B cell (primary cell): ENCODE measurements at places on chromosomes 5 and 9. TPM values are rescaled to one million over a fixed set of nuclear protein-coding genes. Genes with fewer than 3 reads are reported as not detected.

The MARCOL gene
- total RNA-seq: not detected in 2 replicates

The PRR16 gene
- total RNA-seq: 0.27 TPM in 1 of 2 replicates, not detected in the other

The YIPF5 gene
- total RNA-seq: 24.0 and 24.3 TPM in 2 replicates

The PCDHGB1 gene
- 0.66 and 0.69 TPM in 2 replicates for total RNA-seq

DNA sequence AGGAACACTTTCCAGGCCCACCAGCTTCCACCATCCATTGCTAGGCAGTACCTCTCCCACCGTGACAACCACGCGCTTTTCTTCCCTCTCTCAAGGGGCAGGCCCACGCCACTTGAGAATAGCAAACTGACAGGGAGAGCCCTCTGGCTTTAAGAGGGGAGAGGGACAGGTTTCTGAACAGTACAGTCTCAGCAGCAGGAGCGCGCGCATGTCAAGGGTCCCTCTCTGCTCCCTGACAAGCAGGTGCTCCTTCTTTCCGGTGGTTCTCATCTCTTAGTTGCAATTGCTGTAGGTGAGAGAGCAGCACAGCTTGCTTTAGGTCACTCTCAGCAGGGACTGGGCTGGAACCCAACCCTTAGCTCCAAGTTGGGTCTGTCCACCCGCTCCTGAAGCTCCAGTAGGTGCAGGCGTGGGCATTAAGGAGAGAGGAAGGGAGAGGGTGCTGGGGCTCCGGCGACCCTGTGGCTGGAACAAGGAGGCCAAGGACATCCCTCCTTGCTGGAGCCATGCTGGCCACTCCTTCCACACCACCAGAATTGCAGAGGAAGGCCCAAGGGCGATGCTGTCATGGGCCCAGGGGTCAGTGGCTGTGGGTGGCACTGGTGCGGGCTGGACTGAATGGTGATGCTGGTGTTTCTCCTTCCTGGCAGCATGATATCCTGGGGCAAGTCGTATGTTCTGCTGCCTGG is 9.0 kb upstream of the PHF2 start:
- H3K4me1 ChIP-seq: peaks cover 21% of the 10 kb centered on the region
- peaks cover 16% of the 10 kb centered on the region for H3K36me3 ChIP-seq
- H3K27me3 ChIP-seq: no peaks in the 10 kb centered on the region
- H3K4me3 ChIP-seq: peak overlapping the region; percentile 74
- no peak for DNase-seq

- peaks cover 27% of the 10 kb centered on the region for H3K4me1 ChIP-seq
- DNase-seq: peak; percentile 75
- H3K27ac ChIP-seq: no peak overlapping the region
- H3K4me3 ChIP-seq: no peak overlapping the region
- no peaks in the 10 kb centered on the region for H3K27me3 ChIP-seq
Observed at GRCh38 chr5:178069909-178070308, 43.4 kb upstream of the N4BP3 start.

DNA sequence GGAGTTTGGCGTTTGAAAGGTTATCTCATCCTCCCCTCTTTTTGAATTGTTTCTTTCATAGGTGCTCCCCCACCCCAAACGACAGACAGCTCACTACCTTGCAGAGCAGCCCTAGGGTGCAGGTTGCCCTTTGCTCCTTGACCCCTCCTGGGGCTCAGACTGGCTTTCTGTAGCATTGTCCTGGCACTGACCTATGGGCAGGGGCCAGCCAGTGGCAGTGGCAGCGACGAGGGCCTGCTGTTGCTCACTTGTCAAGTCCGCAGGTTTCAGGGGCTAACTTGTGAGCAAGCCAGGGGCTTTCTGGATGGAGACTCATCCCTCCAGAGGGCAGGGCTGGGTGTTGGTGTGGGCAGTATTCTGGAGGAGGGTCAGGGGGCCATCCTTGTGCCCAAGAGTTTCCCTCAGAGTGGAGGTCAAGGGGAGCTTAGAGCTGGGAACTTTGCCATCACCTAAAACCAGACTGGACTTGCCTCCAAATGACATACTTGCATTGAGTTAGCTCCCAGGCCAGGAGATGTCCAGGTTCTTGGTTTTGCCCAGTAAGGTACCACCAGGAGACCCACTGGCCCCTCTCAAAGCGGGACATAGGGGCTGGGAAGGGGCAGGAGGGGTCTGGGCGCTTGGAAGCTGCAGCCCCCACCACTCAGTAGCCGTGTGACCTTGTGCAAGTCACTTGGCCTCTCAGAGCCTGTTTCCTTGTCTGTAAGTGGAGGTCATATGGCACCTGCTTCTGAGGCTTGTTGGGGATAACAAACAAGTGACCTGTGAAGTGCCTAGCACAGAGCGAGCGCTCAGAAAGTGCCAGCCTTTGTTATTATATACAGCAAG is 53.5 kb upstream of the CDKN2AIPNL start:
- peaks cover 36% of the 10 kb centered on the region for H3K4me1 ChIP-seq
- no peaks in the 10 kb centered on the region for H3K27me3 ChIP-seq
- no peak overlapping the region for H3K27ac ChIP-seq
- H3K36me3 ChIP-seq: no peaks in the 10 kb centered on the region
- H3K4me3 ChIP-seq: peak overlapping the region; percentile 58
- no peak for DNase-seq

GRCh38 chr5:68478301-68479095 is 262.9 kb downstream of the PIK3R1 start:
- H3K4me3 ChIP-seq: no peak overlapping the region
- H3K27ac ChIP-seq: no peak overlapping the region
- no peak for DNase-seq

DNA sequence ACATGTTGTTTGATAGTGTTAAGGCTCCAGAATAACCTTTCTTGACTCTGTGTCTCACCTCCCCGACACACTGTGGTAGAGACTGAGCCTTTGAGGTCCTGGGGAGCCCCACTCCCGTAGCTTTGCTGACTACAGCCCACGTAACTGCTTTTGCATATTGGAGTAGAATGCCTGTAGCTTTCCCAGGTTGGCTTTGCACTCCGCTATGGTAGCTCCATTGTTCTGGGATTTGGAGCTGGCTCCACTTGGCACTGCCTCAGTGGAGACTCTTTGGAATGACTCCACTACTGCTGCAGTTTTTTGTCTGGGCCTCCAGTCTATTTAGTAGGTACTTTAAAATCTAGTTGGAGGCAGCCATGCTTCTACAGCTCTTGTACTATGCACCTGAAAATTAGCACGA is 56.2 kb upstream of the ANXA1 start:
- DNase-seq: no peak
- H3K27me3 ChIP-seq: no peaks in the 10 kb centered on the region
- H3K36me3 ChIP-seq: no peaks in the 10 kb centered on the region
- no peak overlapping the region for H3K4me3 ChIP-seq
- no peak overlapping the region for H3K27ac ChIP-seq

- no peak overlapping the region for H3K27ac ChIP-seq
- no peak overlapping the region for H3K4me3 ChIP-seq
- H3K4me1 ChIP-seq: no peaks in the 10 kb centered on the region
- DNase-seq: no peak
- no peaks in the 10 kb centered on the region for H3K36me3 ChIP-seq
Observed at GRCh38 chr5:153460421-153460820, 30.0 kb upstream of the GRIA1 start.

- no peaks in the 10 kb centered on the region for H3K36me3 ChIP-seq
- no peak overlapping the region for H3K4me3 ChIP-seq
- peaks cover 10% of the 10 kb centered on the region for H3K4me1 ChIP-seq
- H3K27ac ChIP-seq: no peak overlapping the region
- DNase-seq: no peak
Observed at GRCh38 chr5:170360709-170361108, 28.5 kb downstream of the KCNMB1 start.

DNA sequence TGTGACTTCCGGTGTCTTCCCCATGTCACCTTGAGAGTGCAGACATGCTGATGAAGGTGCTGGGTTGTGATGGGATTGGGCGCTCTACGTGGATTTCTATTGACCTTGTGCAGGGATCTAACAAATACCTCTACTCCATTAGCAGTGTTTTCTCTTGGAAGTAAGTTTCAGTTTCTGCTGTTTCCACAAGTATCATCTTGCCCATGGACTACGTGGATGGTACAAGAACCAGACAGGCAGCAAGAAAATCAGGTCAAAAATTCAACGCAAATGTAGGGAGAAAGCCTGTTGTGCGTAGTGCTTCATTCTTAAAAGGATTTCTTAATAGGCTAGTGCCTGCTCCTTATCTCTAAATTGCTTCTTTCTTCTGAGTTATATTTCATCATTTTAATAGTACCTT is 60.8 kb downstream of the AOPEP start:
- no peak overlapping the region for H3K27ac ChIP-seq
- no peaks in the 10 kb centered on the region for H3K27me3 ChIP-seq
- DNase-seq: no peak
- no peaks in the 10 kb centered on the region for H3K4me1 ChIP-seq
- H3K4me3 ChIP-seq: no peak overlapping the region
